ENCODE measurements at places on chromosomes 2 and 18.

GRCh38 chr2:95158441-95158840 is 1.2 kb downstream of the ZNF514 start:
- DNase-seq: no peak

DNA sequence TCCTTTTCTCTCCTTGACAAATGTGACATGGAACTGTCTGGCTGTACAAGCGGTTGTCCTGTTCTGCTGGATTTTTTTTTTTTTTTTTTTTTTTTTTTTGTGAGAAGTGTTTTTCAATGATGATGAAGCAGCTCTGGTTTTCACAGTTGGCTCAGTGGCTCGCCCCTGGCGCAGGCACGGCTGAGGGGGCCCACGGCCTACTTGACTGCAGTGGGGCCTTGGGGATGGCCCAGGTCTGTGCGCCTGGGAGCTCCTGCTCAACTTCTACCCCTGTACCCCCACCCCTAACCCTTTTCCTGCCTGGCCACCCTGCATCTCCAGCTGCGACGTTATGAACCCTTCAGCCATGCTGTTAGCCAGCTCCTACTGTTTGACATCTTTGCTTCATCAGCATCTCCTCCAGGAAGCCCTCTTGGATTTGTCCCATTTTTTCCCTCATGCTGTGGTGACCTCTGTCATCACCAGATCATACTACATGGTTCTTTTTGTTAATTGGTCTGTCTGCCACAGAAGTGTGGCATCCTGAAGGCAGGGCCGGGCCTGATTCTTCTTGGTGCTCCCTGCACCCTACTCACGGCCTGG is 167.9 kb downstream of the INHBB start:
- no peak for DNase-seq

DNA sequence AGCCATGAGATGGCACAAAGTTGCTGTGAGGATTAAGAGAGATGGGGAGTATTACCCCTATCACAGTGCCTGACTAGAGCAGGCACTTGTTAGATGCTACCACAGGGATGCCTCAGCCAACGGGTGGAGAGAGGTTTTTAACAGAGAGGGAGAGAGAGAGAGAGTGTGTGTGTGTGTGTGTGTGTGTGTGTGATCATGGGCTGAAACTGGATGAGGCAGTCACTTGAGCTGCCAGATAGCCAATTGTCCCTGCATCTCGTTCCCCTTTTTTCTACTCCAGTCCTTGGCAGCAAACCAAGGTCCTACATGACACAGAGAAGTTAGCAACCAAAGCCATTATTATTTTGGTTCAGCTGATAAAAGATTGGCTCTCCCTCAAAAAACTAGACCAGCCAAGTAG is 3.0 kb downstream of the CD8A start:
- no peak for DNase-seq

- DNase-seq: no peak
These were observed 2.3 kb downstream of the CPS1 start for GRCh38 chr2:210558708-210559107.

DNA sequence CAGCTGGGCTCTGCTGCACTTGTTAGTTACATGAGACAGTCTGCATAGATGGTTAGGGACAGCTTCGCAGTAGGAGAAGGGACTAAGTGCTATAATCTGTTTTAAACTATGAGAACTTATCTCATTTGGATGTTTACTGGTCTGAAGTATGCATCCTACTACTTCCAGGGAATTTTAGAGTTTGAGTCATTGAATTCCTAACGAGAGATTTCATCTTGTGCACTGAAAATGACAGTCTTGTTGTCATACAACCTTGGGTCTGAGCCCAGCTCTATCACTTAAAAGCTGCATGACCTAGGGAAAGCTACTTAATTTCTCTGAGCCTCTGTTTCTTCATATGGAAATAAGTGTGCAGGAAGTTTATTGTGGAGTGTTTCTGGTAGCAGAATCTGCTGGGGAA is 78.4 kb downstream of the TRIM43 start:
- DNase-seq: no peak
